ENCODE measurements at places on chromosomes 4 and X.

GRCh38 chr4:138105331-138105730 lies 136.8 kb downstream of the SLC7A11 start:
- DNase-seq: no peak

- no peak for DNase-seq
Measured at GRCh38 chrX:81662381-81662780, 460.5 kb downstream of the SH3BGRL start.

DNA sequence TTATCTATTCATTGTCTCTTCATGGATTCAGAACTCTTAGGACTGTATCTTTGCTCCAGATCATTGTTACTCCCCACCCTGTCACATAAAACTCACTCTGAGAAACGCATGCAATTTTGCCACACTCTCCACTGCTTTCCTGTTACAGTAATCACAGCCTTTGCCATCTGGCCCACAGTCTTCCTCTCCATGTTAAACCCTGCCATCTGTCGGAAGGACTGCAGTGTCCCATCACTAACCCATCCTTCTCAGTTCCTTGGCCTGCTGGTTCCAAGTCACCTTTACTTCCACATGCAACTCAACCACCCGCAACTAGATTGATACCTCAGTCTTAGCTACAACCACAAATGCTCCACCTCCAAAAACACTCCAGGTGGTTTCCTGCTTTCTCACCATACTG lies 308.7 kb upstream of the FAM241A start:
- no peak for DNase-seq

- DNase-seq: no peak
Measured at GRCh38 chr4:790466-790820, 35.5 kb downstream of the CPLX1 start.

DNA sequence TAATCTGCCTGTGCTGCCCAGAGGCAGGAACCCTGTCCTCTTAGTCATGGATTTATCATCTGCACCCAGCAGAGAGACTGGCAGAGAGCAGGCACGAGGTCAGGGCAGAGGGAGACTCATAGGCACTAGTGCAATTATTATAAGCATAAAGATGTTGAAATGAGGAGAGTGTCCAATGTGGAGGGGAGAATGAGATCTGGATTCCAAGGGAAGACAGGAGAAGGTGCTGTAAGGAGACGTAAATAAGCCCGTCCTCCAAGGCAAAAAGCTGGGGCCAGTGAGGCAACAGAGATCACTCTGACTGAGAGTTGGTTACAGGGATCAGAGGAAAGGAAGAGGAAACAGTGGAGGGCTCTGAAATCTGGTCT lies 406.2 kb downstream of the MAPK10 start:
- DNase-seq: no peak

GRCh38 chrX:100883654-100884053 lies 9.5 kb upstream of the NOX1 start:
- no peak for DNase-seq

GRCh38 chrX:10098270-10098713 lies 58.5 kb upstream of the CLCN4 start:
- no peak for DNase-seq

DNA sequence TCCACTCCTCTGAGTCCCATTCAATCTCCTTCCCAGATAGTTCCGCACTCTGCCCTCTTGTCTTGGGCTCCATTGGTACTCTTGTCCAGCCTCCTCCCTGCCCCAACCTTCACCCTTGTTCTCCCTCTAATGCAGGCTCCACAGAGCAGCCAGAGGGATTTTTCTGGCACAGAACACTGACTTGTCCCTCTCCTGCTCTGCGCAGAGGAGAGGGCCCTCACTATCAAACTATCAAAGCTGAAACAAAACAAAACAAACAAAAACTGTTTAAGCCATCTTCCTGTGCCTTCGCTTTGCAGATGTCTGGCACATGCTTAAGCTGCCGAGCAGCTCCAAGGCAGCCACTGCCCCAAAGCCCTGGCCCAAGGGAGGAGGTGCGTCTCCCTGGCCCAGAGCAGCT lies 2.9 kb downstream of the CNGA2 start:
- no peak for DNase-seq

- no peak for DNase-seq
Measured at GRCh38 chr4:98673288-98673644, 14.9 kb upstream of the TSPAN5 start.

DNA sequence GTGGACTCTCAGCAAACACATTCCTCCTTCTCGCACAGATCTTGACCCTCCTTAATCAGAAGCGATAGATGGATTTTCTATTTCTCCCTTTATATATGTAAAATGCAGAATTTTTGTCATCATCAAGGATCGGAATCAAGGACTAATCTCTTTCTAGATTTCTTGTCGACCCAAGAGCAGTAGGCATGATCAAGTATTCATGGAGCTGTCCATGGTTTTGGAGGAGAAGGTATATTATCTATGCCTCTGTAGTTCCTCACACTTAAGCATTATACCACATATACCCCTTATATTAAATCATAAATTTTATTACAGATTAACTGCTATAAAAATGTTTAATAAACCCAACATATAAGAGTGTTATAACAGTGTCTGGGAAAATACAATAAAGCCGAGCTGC lies 886.8 kb downstream of the NLGN4X start:
- DNase-seq: no peak

GRCh38 chrX:70456256-70456655 lies 11.6 kb downstream of the DLG3 start:
- DNase-seq: no peak

DNA sequence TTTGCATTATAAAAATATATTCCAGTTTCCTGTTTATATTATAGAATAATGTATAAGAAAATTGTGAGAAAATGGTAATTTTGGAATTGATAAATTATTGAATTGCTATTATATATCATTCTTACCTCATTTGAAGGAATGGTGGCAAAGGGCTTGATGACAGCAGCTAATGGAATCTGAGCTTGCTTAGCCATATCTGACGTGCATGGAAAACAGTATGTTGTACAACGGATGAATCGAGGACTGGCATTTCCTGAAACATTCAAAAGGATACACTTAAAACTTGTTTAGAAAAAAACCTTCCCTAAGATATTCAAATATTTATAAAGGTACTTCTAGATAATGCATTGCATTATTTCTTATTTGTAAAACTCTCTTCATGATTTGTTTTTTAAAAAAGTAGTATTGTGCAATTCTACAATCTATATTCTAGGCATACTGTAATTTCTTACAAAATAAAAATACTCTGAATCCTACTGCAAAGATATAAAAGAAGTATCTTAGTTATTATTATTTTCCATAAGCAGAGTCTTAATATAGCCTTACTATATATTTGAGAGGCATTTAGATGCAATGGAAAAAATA lies 38.3 kb downstream of the SEC24D start:
- DNase-seq: no peak

- no peak for DNase-seq
Measured at GRCh38 chrX:118182025-118182424, 65.4 kb upstream of the KLHL13 start.

GRCh38 chr4:99334880-99335279 lies 13.7 kb upstream of the ADH1B start:
- no peak for DNase-seq

DNA sequence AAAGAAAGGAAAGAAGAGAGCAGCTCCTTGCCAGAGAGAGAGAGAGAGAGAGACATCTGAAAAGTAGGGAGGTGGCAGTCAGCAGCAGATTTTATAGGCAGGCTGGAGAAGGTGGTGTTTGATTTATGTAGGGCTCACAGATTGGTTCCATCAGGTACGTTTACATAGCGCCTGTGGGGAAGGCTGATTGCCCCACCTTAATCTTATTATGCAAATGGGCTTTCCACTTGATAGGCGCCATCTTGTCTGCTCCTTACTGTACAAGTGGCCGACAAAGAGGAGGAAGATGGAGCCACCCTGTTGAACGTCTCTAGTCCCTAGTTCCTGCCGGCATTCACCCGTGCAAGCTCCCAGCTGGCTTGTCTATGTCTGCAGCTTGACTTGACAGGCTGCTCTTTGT lies 49.1 kb upstream of the DHRSX start:
- DNase-seq: no peak

DNA sequence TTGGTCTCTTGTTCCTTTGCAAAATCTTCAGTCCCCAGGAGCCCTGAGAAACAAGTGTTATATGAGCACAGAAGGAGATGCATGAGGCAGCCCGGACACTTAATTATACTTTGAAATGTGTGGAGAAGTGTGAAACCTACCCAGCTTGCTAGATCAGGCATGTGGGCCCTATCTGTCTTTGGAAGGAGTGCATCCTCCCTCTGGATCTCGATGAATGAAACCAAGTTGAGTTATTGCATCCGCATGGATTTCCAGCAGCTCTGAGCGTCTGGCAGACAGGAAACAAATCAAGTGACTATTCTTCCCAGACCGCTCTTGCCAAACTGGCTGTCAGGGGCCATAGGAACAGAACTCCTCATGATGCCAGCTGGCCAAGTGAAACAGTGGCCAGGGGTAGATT lies 19.6 kb upstream of the SOWAHD start:
- no peak for DNase-seq

- no peak for DNase-seq
Measured at GRCh38 chr4:117447925-117448324, 362.5 kb upstream of the TRAM1L1 start.

DNA sequence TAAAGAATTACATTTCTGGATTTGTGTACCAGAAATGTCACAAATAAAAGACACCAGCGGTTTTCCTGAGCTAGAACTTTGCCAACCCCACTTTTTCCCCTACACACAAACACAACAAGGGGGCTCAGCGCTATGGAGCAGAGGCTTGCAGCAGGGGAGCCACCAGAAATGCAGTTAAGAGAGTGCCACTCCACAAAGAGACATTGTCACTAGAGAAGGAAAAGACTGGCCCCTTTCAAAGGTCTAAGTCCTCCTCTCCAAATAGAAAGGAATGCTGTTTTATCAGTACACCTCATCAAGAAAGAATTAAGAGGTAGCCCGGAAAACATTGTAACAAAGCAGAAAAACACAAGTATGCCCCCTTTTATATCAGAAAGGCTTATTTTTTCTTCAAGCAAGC lies 419.5 kb downstream of the HNRNPD start:
- DNase-seq: no peak

GRCh38 chr4:42078184-42078801 lies 74.2 kb downstream of the BEND4 start:
- no peak for DNase-seq

DNA sequence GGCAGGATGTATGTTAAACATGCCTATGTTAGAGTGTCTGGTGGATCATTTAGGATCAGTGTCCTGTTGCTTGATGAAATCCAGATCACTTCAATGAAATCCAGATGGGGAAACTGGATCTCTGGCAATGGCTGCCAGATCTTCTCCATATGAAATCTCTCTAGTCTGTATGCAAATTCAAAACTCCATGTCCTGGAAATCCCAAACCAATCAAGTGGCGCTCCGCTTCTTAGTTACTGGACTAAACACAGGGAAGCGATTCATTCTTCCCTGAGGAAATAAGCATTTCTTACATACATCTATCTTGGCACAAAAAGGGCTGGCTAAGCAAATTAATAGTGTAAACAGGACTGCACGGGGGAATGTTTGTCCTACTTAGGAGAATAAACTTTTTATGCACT lies 94.9 kb downstream of the HDAC8 start:
- DNase-seq: no peak

DNA sequence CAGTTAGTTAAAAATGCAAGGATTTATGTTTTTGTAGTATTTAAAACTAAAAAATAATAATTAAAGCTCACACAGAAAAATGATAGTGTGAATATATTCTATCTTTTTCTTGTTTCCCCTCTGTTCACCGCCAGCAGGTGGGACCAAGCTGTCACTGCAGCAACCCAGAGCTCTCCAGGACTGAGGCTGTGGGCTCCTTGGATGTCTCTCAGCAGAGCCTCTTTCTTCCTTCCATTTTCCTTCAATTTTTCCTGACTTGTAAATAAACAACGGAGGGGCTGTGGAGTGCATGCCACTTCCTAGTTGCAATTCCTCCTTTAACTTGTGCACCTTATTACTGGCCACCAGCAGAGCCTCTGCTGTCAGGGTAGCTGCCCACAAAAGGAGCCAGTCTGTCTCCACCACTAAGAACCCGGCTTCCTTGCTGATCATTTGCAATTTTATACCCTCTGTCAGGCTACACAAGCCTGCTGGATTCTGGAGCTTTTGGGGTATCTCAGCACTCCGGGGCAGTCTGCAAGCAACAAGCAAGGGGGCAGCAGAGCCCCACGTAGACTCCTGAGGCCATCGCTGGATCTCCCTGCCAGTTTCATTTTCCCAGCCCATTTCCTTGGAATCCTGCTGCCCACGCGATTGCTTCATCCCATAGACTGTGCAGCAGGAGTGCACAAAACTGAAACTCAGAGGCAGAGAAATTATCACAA lies 1467.4 kb downstream of the C4orf33 start:
- peak; percentile 55 for DNase-seq

GRCh38 chr4:188804861-188805260 lies 665.6 kb downstream of the TRIML1 start:
- DNase-seq: no peak

DNA sequence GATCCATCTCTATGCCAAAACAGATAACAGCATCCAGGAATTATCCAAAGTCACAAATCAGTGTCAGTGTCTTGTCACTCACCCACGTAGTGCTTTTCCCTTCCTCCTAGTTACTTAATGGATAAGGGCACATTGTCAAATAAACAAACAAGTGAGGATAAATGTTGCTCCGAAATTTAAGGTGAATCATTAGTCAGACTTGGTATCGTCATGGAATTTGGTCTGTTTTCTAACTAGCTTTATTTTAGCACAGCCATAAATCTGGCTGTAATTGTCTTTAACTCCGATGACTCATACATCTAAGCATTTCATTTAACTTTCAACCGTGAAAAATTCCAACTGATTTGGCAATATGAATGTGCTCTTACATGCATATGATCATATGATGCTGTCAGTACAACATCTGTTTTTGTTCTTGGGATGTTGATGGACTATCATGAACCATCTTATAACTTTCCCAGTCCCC lies 83.3 kb downstream of the SNCA start:
- peak; percentile 39 for DNase-seq

GRCh38 chr4:166198516-166199310 lies 325.7 kb downstream of the TLL1 start:
- DNase-seq: no peak

- DNase-seq: no peak
Measured at GRCh38 chr4:150117094-150117493, 38.8 kb downstream of the DCLK2 start.

GRCh38 chrX:112536544-112536943 lies 143.2 kb downstream of the LHFPL1 start:
- DNase-seq: no peak

- no peak for DNase-seq
Measured at GRCh38 chr4:147060151-147060931, 114.7 kb upstream of the TTC29 start.

DNA sequence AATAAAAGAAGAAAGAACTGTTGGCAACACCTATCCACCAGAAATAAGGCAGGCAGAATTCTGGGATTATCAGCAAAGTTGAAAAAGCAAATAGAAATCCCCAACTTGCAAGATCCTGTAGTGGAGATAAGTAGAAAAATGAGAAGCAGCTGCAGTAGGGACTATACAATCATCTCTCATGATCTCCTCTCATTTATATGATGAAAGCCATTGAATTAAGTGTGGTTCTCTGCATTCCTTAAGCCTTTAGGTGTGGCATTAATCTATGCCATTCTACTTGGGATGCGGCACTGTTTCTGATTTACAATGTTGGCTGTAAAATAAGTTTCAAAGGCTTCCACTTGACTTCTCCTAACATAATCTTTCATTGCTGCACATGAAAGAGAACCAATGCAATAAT lies 869.8 kb downstream of the TRAM1L1 start:
- DNase-seq: no peak
